ENCODE measurements at places on chromosomes 12 and 14. TPM values are rescaled to one million over a fixed set of nuclear protein-coding genes. Genes with fewer than 3 reads are reported as not detected.
A peak's percentile ranks its signal among the peaks of the same experiment; 100 is the strongest.

DNA sequence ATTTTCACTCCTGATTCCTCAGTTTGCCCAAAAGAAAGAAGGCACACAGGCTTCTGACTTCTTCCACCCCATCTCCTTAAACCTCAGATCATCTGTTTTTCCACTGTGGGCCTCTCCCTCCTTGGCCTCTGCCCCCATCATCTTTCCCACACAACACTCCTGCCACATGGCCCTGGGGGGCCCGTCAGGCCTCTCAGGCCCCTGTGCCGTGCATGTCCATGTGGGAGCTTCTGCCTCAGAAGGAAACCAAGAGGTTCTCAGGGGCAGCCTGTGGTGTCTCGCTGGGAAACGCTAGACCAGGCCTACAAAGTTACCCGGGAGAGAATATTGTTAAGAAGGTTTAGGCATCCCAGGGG, 8.0 kb downstream of the KLHL33 start:
- no peak for DNase-seq

Gene TMTC1
- 1.2 TPM for total RNA-seq

- no peak for DNase-seq
These were observed 28.1 kb downstream of the CFAP251 start for GRCh38 chr12:121946313-121947025.

GRCh38 chr12:46369474-46370379, 2.8 kb downstream of the SLC38A2 start:
- no peak for DNase-seq

DNA sequence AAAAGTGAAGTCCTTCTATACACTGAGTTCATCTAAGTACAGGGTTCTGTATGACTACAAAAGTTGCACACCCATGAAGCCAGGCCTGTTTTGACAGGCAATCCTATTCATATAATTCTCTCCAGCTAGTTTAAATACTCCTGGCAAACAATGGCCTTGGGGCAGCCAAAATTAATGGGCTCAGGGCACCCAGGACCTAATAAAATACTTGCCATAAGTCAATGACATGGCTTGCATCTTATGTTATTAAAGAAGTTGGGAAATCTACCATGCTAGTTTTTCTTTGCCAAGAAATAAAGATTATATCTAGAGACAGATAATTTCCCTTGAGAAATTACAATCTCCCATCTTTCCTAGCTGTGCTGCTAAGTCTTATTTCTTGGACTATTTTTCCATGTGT, 11.1 kb upstream of the TMTC1 start:
- DNase-seq: no peak

Gene KLRC1
- not detected for total RNA-seq

GRCh38 chr14:105268736-105269354, 20.5 kb downstream of the BTBD6 start:
- no peak for DNase-seq

Gene PROX2
- not detected for total RNA-seq

DNA sequence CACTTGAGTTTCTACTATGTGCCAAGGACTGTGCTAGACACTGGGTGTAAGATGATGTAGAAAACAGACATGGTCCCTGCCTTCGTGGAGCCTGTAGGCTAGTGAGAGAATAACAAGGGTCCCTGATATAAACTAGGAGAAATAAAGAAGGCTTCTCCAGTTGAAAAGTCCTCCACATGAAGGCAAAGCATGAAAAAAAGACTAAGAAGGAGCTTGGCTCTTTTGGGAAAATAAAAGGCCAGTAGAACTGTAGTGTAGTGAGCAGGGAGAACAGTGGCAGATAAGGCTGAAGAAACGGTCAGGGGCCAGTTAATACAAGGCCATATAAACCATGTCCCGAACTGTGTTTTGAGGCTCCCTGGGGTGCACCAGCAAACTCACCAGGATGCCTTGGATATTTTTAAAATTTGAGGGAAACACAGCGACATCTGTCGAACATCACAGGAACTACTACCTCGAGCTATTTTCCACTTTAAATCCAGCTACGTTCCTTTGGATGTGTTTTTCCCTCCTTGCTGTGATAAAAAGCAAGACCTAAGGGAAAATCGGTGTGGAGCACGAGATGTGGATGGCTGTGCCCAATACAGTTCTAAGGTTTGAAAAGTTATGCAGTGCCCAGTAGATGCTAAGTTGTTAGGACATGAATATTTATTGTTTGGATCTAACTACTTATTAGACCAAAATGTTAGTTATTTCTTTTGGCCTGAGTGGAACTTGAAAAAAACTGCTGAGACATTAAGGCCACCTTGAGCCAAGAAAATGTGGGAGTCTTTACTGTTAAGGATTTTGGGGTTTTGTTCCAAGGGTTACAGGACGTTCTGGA, 8.5 kb upstream of the CFL2 start:
- peak; percentile 56 for DNase-seq

DNA sequence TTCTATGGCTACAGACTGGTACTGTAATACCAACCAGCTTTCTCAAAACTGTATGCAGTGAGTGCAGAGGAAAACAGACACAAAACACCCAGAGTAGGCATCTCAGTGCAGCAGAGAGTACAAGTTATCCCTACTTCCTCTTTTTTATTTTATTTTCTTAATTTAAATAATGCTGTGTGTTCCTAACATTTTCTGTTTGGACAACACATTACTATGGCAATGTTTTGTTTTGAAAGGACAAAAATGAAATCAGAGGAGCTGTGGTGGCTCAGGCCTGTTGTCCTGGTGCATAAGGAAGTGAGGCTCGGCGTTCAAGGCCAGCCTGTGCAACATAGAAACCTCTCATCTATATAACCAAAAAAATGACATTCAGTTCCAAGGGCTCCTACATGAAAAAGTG, 33.7 kb upstream of the SELPLG start:
- no peak for DNase-seq

- no peak for DNase-seq
These were observed 904 bp upstream of the FAM177A1 start for GRCh38 chr14:35044939-35045797.

GRCh38 chr14:100568164-100568997, 18.8 kb downstream of the BEGAIN start:
- no peak for DNase-seq

Gene TAS2R10
- 0.15 TPM for total RNA-seq

DNA sequence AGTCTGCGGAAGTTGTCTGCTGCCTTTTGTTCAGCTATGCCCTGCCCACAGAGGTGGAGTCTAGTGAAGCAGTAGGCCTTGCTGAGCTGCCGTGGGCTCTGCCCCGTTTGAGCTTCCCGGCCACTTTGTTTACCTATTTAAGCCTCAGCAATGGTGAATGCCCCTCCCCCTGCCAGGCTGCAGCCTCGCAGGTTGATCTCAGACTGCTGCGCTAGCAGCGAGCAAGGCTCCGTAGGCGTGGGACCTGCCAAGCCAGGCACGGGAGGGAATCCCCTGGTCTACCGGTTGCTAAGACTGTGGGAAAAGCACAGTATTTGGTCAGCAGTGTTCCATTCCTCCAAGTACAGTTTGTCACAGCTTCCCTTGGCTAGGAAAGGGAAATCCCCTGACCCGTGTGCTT, 143.6 kb downstream of the DYRK2 start:
- no peak for DNase-seq

Gene DAO
- total RNA-seq: not detected

DNA sequence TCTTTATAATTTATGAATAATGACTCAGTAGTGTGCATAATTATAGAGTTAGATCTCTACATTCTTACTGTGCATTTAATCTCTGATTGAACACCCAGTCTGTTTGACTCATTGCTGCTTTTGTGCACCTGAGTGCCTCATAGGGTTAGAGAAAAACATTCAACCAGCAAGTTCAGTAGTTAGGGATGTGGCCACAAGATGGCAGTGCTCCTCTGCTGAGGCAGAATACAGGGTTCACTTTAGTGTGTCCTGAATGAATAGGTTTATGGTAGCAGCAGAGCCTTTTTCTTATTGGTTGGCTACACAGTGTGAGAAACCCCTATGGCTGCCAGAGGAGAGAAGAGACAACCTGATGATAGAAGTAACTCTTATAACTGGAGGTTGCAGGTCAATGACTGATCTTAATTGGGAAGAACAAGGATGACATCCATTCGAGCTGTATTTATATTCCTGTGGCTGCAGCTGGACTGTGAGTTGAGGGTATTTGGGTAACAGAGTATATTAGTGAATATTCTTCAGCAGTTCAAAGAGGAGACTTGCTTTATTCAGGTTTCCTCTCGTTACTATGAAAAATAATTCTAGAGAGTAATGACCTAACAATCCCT, 194.9 kb upstream of the OR4E1 start:
- peak; percentile 77 for DNase-seq

Gene PTPRR
- total RNA-seq: 0.15 TPM

Gene GNB3
- 2.3 TPM for total RNA-seq

DNA sequence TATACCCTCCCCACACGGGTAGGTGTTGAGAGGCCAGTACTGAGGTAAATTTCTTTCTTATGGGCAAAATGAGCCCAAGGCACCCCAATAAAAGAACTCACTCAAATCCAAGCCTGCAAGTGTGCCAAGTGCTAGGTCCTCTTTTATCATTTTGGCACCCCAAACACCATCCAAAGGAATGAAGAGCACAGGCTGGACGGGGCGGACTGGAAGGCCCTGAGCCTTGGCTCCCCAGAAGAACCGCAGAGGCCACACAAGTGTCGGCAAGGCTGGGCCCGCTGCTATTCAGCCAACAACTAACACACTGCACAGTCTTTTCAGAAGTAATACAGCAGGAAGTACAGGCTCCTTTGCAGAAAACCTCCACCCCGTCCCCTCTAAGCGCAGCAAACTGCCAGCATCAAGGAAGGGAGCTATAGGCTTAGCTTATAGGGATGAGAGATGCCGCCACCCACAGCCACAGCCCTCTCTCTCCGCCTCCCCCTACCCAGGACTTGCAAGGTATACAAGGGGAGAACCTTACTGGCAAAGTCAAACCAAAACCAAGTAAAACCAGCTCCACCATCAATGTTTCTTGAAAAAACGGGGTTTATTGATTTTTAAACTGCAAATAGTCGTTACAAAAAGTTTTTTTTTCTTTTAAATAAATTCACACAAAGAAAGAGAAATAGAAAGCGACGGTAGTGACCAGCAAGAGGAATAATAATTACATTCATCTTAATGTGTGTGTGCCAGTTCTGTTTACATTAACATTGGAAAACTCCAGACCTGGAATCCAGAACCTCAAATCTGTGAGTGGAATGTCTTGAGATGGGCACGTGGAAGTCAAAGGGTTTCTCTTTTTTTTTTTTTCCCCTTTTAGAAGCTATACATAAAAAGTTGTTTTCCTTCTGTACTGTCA, 5.5 kb downstream of the ZFP36L1 start:
- no peak for DNase-seq

Gene DPF3
- total RNA-seq: 6.2 TPM
